ENCODE measurements at places on chromosomes 3 and 15.

DNA sequence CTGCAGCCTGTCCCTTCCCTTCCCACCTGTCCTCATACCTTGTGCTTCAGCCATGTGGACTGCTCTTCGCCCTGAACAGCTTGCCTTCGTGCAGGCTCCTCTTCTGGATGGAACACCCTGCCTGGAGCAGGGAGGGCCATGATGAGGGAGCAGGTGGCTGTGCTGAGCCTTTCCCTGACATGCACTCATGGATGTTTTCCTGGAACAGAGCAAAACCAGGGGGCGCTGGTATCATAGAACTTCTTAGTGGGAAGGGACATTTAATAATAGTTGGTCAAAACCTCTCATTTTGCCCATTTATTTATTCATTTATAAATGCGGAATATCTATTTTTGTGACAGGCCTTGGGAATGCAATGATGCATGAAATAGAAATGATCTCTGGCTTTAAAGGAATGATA lies 149.3 kb downstream of the CACNA1D start:
- DNase-seq = no peak

GRCh38 chr3:182612332-182612731 lies 181.0 kb upstream of the ATP11B start:
- DNase-seq = no peak

- DNase-seq = no peak
Observed at GRCh38 chr15:85402195-85402881, 21.9 kb downstream of the AKAP13 start.

DNA sequence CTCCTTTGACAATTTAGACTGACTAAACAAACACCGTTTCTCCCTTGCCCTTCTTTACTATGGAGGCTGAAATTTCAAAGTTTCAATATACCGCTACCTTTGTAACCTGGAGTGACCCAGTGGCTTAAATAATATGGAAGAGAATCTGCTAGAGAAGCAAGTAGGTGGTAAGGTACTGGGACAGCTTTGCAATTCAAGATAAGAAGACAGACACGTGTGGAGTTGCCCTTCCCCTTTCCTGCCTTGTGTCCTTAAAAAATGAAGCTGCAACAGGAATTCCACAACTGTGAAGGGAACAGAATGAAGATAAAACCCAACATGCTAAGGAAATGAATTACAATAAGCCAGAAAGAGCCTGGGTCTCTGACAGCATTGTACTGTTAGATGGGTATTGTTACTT lies 26.4 kb downstream of the CBLB start:
- no peak for DNase-seq

- peak; percentile 72 for DNase-seq
Observed at GRCh38 chr3:145776782-145777408, 384.1 kb downstream of the PLOD2 start.

GRCh38 chr3:127680798-127681221 lies 8.1 kb downstream of the ABTB1 start:
- DNase-seq = no peak

DNA sequence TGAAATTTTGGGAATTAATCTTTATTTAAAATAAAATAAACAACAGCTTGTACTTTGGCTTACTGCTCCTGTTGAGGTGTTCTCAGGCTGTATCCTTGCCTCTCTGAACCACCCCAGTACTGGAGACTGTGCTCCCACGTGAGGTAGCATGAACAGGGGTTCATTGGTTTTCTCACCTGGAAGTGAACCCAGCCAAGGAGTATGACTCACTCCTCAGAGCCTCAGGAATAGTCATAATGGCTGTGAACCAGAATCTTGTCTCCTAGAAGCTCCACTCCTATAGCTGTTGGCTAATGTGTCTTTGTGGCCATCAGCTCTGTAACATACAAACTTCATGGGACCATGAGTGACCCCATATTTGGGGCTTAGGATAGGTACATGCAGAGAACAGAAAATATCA lies 122.5 kb upstream of the ST8SIA2 start:
- DNase-seq = peak; percentile 6

DNA sequence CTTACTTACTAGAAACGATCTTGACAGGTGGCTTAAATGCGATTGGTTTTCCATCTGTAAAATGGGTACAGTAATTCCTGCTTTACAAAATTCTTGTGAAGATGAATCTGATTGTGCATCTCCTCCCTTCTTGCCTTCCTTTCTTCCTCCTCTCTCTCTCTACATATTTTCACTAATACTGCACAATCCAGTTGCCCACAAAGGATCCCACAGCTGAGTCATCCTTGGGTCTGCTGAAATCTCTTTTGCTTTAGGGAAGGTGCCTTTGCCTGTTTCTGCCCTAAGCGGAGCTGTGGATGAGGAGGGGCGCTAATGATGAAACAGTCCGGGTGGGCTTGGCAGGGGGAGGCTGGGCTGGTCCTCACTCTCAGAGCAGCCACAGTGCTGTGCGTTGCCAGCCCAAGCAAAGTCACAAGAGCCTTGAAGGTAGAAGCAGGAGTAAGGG lies 46.1 kb downstream of the AMOTL2 start:
- DNase-seq = peak; percentile 91

Measured in epithelial cell of esophagus (primary cell).